EH (cell line): ENCODE measurements at places on chromosomes 5 and 9.

GRCh38 chr9:98185611-98186171 lies 6.7 kb downstream of the CORO2A start:
- DNase-seq, result no peak

DNA sequence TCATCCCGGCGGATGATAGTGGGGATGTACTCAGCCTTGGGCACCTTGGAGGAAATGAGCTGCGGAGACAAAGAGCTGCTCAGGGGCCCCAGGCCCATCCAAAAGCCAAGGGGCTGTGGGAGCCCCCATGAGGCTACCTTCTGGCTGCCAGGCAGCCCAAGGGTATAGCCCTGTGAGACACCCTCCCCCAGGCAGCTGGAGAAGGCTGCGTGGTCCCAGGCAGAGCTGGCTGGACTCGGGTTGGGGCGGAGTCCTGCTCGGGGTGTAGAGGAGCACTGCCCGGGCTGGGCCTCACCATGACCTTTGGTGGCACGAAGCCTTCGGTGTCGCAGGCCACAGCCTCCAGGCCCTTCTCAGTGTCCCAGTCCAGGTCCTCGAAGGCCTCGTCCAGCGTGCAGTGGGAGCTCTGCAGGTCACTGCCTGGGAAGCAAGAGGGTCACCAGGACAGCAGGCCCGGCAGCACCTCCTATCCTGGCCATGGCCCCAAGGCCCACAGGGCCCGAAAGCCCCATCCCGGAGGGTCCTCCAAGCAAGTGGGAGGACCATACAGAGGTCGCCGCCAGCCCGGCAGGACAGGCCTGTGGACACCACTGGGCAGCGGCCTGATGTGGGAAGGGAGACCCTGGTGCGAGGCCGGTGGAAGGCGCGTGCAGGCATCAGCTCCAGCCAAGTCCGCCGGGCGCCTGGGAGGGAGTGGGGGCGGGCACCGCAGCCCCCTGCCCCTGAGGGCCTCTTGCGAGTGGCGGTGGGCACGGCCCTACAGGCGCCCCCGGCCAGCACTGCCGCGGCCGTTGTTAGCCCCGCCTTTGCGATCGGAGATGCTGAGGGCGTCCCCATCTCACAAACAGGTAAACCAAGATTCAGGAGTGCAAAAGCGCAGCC lies 6.1 kb downstream of the NSMF start:
- no peak for DNase-seq

DNA sequence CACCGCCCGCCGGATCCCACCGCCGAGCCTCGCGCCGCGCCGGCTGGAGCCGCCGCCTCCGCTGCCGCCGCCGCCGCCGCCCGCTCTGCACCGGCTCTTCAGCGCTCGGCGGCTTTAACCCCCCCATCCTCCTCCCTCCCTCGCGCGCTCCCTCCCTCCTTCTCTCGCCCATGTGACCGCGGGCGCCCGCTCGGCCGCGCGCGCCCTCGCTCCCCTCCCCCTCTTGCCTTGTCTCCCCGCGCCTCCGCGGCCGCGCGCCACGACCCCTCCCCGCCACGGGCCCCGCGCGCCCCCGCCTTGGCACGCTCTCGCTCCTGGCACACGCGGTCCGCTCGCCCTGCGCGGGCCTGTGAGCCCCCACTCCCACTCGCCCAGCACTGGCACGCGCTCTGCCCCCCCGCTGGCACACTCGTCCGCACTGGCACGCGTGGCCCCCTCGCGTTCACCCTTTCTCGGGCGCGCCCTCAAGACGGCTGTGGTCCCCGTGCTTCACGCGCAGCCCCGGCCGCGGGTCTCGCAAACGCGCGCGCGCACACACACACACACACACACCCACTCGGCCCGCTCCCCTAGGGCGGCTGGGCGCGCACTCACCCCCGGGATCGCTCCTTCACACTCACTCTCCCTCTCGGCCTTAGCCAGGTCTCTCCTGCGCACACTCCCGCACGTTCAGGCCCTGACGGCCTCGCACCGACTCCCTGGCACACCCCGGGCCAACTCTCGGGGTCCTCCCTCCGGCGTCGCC lies at the start of gene CNTFR:
Gene CNTFR, minus strand, starts transcription at position 89 of the 745 bp plus-strand sequence. CDS start 20,743 bp downstream, outside the sequence.
- peak; percentile 12 for DNase-seq

DNA sequence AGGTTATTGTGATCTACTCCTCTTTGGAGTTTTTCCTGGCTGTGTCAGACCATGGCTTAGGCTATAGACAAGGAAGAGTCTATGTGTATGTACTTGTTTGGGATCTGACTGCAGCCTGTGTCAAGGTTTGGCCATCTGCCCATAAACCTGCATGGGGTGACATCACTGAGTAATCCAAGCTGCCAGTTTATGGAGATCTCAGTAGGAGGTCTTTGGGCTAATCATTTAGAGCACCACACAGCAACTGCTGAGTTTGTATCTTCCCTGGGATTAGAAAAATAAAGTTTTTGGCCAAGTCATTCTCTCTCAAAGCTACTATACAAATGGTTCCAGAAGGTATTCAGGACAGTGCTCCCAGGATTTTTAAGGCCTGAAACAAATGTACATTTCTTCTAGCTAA lies 65.5 kb upstream of the HSPB3 start:
- DNase-seq, result peak; percentile 91

DNA sequence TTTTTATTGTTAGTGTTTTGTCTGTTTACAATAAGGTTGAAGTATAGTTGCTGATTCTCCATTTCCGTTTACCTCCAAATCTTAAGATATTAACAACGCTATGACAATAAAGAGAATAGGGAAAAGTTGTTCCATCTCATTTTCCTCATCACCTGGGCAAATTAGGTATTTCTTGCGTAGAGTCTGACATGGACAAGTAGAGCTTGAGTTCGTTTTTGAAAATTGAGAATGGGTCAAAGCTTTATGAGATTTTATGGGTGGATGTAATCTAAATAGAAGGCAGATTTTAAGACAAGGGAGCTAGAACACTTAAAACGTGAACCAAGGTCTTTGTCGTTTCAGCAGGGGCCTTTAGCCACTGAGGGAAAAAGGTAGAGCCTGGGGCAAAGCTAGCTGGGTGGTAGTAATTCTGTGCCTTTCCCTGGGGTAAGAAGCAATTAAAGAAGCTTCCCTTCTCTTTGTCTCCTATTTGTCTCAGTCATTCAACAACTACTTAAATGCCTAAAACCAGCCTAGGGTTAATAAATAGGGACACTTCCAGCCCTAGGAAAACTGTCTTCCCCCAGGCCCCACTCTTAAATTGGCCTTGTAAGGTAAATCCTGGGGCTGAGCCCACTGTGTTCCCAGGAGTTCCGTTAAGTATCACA lies 551 bp upstream of the CAAP1 start:
- no peak for DNase-seq
